ENCODE measurements at places on chromosomes 2 and 18.

DNA sequence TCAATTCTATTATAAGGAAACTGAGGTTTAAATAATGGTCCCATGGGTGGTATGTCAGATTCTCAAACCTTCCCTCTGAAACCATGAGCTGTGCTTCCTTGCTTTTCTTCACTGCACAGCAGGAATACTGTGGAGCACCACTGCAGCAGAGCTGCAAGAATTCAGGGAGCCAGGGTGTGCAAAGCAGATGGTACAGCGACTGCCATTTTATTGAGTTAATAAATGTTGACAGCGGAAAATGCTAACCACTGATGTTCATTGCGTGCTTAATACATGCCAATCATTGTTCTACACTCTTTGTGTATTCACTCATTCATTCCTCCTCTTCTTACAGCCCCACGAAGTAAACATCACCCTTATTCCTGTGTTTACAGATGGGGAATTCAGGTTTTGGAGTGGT, 152.2 kb upstream of the THSD7B start:
- no peak for DNase-seq

GRCh38 chr2:172089633-172090032, 4.3 kb downstream of the DLX1 start:
- no peak for DNase-seq

GRCh38 chr2:188456114-188456909, 164.6 kb downstream of the GULP1 start:
- DNase-seq, result no peak

- DNase-seq, result no peak
Observed at GRCh38 chr2:73050121-73050545, 21.4 kb downstream of the SFXN5 start.

DNA sequence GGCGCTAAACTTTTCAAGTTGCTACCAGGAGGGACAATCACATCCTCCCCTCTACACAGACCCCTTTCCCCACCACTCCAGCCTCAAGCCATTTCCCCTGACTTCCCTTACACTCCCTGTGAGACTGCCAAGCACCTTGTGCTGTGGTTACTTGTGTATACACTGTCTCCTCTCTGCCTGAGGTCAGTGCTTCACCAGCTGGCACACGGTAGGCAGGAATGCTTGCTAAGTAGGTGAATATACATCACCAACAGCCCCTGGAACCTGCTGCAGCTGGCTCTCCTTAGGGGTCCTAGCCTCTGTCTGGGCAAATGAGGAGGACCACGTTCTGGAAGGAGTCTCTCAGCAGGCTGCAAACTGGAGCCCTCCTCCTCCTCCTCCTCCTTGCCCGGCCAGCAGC, 38.3 kb upstream of the ACAA2 start:
- no peak for DNase-seq

DNA sequence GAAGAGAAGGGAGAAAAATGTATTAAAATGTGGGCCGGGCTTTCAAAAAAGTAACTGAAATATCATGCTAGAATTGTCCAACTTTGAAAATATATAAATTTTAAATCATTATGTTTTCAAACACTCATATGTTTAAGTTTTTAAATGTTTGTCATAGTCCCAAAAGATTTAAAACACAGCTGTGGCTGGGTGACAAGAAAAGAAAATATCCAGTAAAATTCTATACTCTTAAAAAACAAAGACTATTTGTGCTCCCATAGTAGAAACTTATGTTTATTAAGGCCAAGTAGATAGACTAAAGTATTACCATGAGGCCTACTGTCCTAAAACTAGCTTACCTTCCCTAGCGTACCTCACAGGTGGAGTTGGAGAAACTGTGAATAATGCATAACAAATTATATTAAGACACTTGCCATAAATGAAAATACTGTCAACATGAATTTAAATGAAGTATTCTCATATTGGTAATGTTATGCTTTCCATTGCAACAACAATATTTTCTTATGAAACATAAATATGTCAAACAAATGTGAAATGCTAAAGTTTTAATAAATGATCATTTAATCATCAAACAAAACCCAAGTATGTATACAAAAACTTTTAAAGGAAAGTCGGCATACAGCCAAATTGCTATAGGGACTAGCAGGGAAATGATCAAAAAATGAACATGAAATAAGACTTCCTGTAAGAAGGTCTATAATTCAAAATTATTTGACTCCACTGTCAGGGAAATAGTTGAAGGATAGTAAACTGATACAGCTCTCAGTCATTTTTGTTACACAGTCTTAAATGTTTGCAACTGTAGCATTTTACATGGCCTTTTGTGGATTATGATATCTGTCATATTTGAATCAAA, 13.4 kb downstream of the MEIS1 start:
- DNase-seq, result no peak

DNA sequence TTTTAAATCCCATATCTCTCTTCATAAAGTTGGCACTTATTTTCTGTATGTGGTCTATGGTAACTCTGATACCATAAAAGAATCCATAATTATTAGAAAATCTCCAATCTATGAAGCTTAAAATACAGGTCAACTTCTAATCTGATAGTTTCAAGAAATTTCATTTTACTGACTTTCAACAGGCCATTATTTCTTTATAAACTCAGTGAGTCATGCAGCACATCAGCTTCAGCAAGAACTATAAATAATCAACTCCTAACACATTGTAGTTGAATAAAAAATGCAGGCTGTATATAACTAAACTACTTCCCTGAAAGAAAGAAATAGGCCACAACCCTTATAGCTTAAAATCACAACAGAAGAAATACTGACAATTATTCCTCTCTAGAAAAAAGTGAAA, 204.3 kb upstream of the CCDC150 start:
- DNase-seq, result no peak

DNA sequence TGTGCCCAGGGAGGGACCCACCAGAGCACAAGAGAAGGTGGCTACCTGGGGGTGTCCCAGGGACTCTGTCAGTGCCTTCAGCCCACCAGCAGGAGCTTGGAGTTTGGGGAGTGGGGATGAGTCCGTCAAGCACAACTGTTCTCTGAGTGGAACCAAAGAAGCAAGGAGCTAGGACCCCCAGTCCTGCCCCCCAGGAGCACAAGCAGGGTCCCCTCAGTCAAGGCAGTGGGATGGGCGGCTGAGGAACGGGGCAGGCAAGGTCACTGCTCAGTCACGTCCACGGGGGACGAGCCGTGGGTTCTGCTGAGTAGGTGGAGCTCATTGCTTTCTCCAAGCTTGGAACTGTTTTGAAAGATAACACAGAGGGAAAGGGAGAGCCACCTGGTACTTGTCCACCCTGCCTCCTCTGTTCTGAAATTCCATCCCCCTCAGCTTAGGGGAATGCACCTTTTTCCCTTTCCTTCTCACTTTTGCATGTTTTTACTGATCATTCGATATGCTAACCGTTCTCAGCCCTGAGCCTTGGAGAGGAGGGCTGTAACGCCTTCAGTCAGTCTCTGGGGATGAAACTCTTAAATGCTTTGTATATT, 14.0 kb downstream of the ITM2C start:
- no peak for DNase-seq

- no peak for DNase-seq
Observed at GRCh38 chr18:25724121-25724520, 366.3 kb downstream of the SS18 start.

All from NCI-H2227 treated with DMSO at 0.1 percent for 48 hours (cell line).